ENCODE measurements at places on chromosomes 1 and 21. TPM values are rescaled to one million over a fixed set of nuclear protein-coding genes. Genes with fewer than 3 reads are reported as not detected.

Gene SLFNL1
- 0.38 TPM for total RNA-seq

DNA sequence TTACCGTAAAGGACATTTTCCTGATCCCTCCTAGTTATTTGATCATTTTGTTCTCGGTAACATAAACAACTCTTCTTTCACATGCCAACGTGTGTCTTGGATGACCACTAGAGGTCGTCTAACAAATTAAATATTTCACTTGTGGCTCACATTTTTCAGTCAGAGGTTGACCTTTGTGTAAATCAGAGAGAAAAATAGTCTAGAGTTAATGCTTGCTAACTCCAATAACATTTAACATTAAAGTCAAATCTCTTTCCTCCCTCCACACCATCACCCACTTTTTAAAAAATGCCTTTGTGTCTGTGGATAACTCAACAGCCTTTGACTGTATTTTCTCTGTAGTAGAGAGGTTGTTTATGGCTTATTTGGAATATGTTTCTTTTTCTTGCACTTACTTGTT lies 220.5 kb upstream of the B3GALT2 start:
- no peak for DNase-seq

GRCh38 chr1:147598621-147599361 lies 57.5 kb downstream of the BCL9 start:
- no peak for DNase-seq

GRCh38 chr1:231695439-231696255 lies 69.1 kb downstream of the DISC1 start:
- no peak for DNase-seq

Gene OR2G6
- total RNA-seq = not detected

GRCh38 chr1:232045139-232045994 lies 418.8 kb downstream of the DISC1 start:
- DNase-seq = no peak

DNA sequence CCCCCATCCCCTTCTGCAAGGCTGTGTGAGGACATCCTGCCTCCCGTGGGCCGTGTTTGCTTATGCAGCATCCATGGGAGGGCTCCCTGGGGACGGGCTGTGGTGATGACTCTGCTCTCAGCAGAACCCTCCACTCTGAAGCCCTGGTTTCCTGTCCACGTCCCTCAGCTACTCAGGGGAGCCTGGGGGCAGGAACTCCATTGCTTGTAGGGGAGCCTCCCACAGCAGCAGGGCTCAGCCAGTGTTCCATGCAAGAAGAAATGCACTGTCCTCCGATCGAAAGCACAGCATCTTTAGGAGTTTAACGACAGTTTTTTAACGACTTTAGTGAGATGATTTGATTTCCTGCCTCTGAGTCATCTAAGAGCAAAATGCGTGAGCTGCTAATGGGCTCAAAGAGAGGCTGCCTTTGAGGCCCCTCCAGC lies 8.3 kb upstream of the KCNAB2 start:
- peak; percentile 31 for DNase-seq

DNA sequence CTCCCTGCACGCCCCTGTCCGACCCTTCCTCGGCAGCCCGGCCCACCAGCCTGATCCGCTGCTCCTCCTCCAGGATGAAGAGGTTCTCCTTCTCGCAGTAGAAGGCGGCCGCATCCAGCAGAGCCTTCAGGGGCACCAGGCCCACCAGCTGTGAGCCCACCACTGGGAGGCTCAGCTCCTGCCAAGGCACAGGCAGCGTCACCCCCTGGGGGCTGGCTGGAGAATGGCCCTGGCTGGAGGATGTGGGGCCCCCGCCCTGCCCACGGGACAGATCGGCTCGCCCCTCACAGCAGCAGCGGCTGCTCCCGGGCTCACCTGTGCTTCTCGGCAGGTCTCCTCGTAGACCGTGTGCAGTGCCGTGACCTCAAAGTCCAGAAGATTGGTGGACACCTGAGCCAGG lies 5.3 kb downstream of the FTCD start:
- no peak for DNase-seq

DNA sequence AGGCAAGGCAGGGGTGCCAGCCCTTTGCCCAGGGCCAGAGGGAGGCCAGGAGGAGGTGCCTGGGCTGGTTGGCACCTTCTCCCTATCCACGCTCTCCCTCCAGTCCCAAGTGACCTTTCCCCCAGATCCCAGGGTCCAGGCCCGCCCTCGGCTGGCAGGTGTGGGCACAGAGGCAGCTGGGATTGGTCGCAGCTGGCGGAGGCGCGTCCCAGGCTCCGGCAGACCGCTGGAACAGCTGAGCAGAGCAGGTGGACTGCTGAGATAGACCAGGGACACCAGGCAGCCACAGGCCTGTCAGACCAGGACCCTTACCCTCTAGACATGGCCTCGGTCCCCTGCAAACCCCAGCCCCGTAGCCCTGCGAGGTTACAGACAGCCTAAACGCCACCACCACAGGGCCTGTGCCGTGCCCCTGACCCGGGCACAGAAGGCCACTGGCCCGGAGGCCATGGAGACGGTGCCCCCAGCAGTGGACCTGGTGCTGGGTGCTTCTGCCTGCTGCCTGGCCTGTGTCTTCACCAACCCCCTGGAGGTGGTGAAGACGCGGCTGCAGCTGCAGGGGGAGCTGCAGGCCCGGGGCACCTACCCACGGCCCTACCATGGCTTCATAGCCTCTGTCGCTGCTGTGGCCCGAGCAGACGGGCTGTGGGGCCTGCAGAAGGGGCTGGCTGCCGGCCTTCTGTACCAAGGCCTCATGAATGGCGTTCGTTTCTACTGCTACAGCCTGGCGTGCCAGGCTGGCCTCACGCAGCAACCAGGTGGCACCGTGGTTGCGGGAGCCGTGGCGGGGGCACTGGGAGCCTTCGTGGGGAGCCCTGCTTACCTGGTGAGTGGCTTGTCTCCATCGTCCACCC lies at the start of gene SLC25A34:
Gene SLC25A34 (plus strand): TSS at position 221 of the 854 bp plus-strand sequence. CDS start 228 bp downstream, at position 449.
- DNase-seq = peak; percentile 97

GRCh38 chr1:5388622-5389021 lies 603.6 kb downstream of the NPHP4 start:
- DNase-seq = no peak

Gene ZBTB48
- total RNA-seq = 16.6 TPM

Gene SYT11
- 0.88 TPM for total RNA-seq

GRCh38 chr1:159923203-159924024 lies 1.9 kb downstream of the TAGLN2 start:
- DNase-seq = peak; percentile 87

DNA sequence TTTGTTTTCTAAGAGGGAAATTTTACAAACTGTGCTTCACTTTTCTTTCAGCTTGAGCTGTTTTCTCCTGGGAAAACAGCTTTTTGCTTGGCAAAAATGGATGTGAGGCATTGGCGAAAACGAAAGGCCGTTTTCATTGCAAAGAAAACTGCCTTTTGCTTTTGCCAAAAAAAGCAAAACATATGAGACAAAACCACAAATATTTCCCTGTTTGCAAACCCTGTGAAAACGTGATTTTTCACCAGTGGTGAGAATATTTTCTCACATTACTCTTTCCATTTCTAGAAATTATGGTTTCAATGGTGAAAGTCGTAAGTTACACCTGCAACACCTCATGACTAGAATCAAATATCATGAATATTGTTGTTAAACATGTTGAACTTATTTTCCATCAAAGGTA lies 74.0 kb upstream of the ZBTB18 start:
- DNase-seq = no peak

GRCh38 chr1:234589064-234589800 lies 20.7 kb downstream of the IRF2BP2 start:
- no peak for DNase-seq

DNA sequence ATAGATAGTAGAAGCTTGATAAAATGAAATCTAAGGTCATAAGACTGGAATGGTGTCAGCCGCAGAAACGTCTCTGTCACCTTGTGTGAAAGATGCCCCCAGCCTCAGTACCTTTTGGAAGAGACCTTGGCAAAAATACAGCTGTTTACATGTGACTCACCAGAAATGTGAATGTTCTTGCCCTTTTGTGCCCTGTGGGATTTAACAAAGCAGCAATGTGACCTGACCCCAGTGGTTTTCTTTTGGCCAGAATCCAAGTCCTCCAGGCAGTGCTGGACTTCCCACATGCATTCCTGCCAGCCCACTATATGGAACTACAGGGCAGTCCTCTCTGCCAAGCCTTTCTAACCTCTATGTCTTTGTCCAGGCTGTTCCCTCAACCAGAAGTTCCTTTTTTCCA lies 27.2 kb upstream of the LRRC8C start:
- DNase-seq = no peak

- no peak for DNase-seq
Measured at GRCh38 chr21:43209575-43210453, 41.0 kb downstream of the CRYAA start.

Gene CRP
- 148 TPM for total RNA-seq

DNA sequence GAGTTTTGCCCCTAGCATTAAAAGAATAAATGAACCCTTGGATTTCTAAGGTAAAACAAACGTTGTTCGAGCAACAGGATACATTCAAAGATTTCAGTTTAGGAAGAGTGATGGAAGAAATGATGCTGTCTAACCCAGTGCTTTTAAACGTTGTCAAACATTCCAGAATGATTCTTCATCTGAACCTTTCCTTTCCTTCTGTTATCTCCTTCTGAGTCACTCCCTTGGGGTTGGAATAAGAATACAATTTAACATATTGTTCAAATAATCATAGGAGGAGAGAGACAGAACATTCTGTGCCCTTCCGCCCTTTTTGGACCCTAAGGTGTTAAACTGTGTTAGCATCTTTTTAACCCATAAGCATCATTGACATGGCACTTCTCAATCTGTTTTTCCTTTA lies 61.1 kb upstream of the RCOR3 start:
- no peak for DNase-seq

Gene SLC9C2
- total RNA-seq = 0.19 TPM

Gene CAMSAP2
- total RNA-seq = 3.5 TPM

DNA sequence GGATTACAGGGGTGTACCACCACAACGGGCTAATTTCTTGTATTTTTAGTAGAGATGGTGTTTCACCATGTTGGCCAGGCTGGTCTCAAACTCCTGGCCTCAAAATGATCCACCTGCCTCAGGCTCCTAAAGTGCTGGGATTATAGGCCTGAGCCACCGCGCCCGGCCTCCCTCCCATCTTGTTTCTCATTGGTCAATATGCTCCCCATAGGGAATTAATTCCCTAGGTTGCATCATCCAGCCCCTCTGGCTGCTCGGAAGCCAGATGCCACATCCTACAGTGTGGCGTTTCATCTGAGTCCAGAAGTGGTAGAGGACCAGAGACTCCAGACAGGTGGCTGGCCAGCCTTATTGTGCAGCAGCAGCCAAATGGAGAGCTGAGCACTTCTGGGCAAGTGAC lies 11.5 kb upstream of the VASH2 start:
- no peak for DNase-seq

DNA sequence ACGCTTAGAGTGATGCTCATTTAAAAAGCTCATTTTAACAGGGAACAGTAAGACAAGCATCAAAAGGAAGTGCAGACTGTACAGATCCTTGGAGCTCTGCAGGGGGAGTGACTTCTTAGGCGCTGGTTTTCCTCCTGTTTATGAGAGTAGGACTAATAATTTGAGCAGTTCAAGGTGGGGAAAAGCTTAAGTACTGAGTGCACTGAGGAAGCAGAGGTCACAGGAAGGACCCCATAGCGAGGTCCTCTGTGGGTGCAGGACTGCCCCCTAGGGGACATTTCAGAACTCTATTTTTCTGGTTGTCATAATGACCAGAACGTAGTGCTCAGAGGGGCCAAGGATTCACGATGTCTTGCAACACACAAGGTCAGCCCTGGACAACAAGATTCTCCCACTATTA lies 112.1 kb downstream of the HLCS start:
- no peak for DNase-seq

- no peak for DNase-seq
Measured at GRCh38 chr21:45460011-45460565, 55.1 kb downstream of the COL18A1 start.

- DNase-seq = no peak
Measured at GRCh38 chr1:41617336-41617735, 132.9 kb upstream of the EDN2 start.

- DNase-seq = no peak
Measured at GRCh38 chr21:26238646-26239045, 68.1 kb upstream of the APP start.

DNA sequence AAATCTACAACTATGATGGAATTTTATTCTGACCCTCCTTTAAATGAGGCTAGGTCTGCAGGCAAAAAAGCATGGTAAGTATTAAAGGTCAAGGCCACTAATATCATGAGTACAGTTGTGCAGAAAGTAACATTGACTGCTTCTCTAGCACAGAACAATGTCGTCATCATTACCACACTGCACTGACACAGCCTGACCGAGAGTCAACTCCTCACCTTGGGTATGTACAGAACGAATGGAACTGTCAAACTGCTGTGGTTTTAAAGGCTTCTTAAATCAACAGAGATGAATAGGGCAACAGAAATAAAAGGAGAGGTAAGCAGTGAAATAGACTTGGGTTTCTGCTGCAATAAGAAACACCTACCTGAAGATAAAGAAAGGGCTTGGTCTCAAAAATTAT lies 88.8 kb downstream of the TBX15 start:
- no peak for DNase-seq

DNA sequence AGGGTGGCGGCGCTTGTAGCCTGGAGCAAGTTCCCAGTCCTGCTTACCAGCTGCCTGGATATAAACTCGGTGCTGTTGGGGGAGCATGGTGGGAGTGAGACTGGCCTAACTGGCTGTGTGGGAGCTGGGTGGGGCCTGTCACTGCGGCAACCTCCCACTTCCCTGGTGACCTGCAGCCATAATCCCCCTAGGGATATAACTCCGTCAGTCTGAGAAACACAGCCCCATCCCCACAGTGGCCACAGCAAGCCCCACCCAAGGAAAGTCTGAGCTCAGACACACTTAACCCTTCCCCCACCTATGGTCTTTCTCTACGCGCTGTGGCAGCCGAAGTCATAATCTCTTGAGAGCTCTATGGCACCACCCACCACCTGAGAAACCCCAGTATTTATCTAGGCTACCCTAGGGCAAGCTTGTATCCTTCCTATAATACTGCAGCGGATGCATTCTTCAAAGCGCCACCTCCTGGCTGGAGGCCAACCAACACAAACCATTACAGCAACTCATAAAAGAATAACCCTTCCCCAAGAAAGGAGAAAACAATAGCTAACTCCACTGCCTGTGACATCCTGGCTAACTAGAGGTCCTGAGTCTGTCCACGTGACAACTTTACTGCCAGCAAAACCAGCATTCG lies 57.4 kb downstream of the ZNF648 start:
- no peak for DNase-seq

GRCh38 chr1:63874278-63874880 lies 100.6 kb downstream of the ROR1 start:
- DNase-seq = no peak

- DNase-seq = no peak
Measured at GRCh38 chr21:17858747-17859146, 39.6 kb upstream of the C21orf91 start.

Gene TDRD5
- 0.06 TPM for total RNA-seq

GRCh38 chr21:38769191-38769780 lies 36.4 kb upstream of the ETS2 start:
- DNase-seq = no peak
